Activated T-cell treated with anti-CD3 and anti-CD28 coated beads, Interleukin-2, amount 50 U/mL, for 72 hours (primary cell): ENCODE measurements at places on chromosomes 5 and 9.

- DNase-seq, result no peak
These were observed 399.4 kb downstream of the CTNND2 start for GRCh38 chr5:11504886-11505193.

GRCh38 chr9:65449423-65449822, 164.4 kb upstream of the FOXD4L5 start:
- DNase-seq, result no peak

GRCh38 chr9:109918339-109919163, 138.6 kb downstream of the PALM2AKAP2 start:
- DNase-seq, result peak; percentile 74

DNA sequence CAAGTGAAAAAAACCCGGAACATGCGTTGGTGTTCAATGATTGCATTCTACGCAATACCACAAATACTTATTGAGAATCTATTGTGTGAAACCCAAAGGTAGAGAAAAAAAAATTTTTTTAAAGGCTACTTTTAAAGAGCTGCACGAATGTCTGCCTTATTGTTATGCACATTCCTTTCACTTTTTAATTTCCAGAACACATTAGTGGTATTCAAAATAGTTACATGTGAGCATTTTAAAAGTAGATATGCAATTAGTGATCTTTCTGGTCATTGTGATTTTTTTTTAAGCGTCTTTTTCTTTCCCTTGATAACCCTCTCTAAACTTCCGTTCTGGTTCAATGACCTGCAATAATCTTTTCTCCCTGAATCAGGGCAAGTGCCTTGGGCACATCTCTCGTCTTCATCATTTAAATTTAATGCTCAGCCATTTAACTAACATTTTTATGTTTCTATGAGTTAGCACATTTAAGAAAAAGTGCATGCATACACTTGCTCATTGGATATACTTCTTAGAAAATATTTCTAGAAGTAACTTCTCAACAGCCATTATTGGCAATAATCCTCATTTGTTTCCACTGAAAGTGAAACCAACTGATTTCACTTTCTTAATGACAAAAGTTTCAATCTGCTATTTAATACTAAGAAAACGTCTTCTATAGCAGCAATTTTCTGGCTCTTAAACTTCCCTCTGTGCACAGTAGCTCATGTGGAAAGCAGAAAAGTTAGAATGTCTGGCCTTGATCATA, 80.3 kb downstream of the CDH6 start:
- DNase-seq, result no peak

DNA sequence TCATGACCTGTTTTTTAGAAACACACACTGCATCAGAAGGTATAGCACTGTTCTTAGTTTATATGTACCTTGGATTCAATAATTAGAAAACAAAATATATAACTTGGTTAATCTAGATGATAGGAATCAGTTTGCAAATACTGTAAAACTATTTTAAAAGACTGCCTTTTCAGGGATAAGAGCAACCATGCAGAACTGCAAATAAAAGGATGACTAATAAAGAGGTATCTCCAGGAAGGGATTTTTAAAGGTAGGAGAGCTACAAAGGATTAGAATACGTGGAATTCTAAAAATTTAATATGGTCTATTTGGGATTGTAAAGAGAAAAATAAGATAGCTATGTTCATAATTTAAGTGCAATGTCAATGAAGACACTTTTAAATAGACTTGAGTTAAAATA, 9.4 kb downstream of the GABRA1 start:
- no peak for DNase-seq

- DNase-seq, result peak; percentile 28
These were observed 637.7 kb downstream of the SEMA5A start for GRCh38 chr5:8908055-8908683.

DNA sequence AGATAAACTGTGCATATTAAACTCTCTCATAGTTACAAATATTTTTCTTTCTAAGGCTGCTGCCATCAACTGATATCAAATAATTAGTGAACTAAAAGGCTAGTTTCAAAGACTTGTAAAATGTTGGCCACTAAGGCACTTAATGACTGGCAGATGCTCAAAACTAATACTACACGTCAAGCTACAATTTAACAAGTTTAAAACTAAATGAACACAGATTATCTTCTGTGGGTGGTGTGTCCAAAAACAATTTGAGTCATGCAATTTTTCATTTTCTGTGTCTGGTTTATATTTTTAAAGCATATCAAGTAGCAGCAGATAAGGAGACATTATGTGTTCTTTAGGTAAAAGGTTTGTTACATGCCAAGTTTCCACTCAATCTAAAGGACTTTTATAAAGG, 665.1 kb downstream of the EFNA5 start:
- DNase-seq, result no peak

DNA sequence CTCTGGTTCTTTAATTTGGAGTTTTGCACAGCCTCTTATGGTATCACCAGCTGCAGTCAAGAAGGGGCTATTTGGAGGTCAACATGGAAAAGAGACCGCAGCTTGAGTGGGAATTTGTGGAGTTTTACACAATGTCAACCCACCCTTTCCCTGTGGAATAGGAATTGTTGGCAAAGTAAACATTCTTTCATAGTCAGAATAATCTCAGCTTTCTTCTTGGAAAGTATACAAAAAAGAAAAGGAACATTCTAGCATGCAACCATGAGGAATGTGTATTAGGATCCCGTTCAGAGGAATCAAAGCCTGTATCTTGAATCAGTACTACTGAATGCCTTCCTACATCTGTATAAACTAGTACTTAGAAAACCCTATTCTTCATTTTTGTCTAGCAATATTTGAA, 107.6 kb downstream of the LURAP1L start:
- no peak for DNase-seq

DNA sequence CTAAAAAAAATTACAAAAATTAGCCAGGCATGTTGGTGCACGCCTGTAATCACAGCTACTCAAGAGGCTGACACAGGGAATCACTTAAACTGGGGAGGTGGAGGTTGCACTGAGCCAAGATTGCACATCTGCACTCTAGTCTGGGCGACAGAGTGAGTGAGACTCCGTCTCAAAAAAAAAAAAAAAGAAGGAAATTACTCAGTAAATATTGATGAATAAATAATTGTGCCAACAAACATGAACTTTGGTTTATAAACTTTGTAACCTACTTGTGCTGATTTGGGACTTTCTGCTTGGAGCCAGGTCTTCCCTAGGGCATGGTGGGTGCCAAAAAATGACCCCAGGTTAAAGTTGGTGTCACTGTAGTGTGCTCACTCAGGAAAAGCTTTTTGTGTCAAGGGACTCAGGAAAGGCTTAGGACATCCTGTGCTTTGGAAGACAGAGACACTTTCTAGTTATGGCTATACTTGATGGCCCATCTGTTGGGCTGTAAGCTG, 19.0 kb downstream of the ABLIM3 start:
- DNase-seq, result no peak

- no peak for DNase-seq
These were observed 1.7 kb upstream of the DCP2 start for GRCh38 chr5:112974901-112975300.

GRCh38 chr9:133147412-133148198, 16.1 kb downstream of the GBGT1 start:
- DNase-seq, result peak; percentile 87

DNA sequence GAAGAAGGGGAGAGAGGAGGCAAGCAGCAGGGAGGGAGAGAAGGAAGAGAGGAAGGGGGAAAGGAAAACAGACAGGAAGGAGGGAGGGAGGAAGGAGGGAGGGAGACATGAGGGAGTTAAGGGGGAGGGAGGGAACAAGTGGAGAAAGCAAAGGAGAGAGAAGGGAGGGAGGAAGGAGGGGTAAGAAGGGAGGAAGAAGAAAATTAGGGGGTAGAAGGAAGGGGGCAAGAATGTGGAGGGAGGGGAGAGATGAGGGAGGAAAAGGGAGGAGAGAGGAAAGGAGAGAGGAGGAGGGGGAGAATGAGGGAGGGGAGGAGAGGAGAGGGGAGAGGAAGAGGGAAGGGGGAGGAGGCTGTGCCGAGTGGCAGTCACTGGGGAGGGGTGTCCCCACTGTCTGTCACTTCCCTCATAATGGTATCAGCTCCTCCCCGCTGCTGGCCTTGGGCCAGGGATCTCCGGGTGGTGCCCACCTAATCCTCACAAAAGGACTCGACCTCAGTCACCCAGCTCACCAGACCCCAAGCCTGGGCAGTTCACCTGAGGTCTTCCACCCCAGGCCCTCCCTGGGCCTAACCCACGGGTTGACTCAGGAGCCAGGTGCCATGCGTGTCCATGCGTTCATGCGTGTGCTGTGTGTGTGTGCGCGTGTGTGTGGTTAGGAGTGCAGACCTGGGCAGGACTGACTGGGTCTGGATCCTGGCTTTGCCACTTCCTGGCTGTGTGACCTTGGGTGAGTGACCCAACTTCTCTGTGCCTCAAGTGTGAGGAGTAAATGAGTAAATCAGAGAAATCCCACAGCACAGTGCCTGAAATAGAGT, 18.1 kb downstream of the C9orf50 start:
- no peak for DNase-seq

- no peak for DNase-seq
These were observed 39.7 kb downstream of the ZDHHC21 start for GRCh38 chr9:14653511-14653910.

GRCh38 chr9:129888293-129889121, 53.2 kb downstream of the USP20 start:
- peak; percentile 94 for DNase-seq

GRCh38 chr5:62030326-62030725, 275.7 kb upstream of the KIF2A start:
- no peak for DNase-seq

DNA sequence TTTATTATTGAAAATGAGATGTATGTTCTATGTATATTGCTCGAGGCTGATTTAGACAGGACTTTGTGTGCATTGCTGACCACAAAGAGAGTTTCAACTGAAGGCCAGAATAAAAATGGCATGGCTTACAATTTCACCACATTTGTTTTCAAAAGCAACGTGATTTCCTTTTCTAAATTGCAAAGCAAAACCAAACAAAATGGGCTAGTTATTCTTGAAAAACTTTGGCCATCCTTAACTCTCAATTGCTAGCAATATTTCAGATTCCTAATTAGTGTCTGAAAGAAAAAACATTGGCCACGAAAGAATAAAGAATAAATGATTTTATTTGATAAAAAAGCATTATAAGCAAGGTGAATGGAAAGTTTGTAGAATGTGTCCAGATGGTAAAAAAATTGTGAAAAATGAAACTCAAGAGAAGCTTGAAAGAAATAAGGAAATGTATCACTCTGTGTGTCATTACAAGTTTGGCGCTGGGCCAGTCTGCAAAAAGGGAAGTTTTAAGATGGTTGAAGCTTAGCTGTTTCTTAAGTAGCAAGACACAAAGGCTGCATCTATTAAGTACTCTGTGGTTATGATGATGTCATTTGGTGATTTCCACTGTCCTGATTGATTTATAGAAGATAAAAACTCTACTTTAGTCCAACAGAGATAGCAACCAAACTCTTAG, 89.2 kb upstream of the PRLR start:
- peak; percentile 85 for DNase-seq

- DNase-seq, result no peak
These were observed 276.5 kb upstream of the TYRP1 start for GRCh38 chr9:12416716-12417115.

- DNase-seq, result no peak
These were observed 21.7 kb upstream of the SPINK7 start for GRCh38 chr5:148290271-148291195.

DNA sequence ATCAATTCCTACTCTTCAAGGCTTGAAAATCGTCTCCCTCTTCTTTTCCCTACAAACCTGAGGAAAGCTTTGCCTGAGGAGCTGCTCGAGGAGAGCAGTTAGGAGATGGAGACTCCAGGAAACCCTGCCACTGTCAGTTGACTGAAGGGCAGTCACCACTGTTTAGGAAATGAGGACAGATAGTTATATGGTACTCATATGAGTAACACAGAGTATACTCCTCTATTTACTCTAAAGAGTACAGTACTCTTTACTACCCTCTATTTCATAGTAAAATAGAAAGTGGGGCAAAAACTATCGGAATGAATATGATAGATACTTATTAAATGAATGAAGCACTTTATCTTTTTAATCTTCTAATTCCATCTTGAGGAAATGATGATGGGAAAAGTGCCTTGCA, 115.8 kb downstream of the MAPKAP1 start:
- DNase-seq, result no peak

DNA sequence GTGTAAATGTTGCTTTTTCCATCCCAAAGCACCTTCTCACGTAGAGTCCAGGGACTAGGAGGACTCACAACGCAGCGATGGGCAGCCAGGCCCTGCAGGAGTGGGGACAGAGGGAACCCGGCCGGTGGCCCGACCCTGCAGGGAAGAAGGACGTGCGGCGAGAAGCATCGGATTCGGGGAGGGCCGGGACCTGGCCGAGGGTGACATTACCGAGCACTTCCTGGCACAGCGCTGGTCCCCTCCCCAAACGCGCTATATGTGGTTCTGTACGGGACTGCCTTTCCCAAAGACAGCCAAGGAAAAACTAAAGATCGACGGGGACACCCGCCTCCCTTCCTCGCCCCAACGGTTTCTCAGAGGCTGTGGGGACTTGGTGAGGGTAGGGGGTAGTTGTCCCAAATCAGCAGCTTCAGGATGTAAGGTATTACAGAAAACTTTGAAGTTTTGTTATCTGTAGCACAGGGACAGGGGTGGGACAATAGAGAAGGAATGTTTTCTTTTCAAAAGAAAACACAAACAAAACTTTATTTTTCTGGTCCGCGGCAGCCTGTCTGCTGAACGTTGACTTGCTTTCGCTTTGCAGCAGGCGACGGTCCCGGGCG, 887 bp upstream of the MAP3K1 start:
- peak; percentile 46 for DNase-seq

DNA sequence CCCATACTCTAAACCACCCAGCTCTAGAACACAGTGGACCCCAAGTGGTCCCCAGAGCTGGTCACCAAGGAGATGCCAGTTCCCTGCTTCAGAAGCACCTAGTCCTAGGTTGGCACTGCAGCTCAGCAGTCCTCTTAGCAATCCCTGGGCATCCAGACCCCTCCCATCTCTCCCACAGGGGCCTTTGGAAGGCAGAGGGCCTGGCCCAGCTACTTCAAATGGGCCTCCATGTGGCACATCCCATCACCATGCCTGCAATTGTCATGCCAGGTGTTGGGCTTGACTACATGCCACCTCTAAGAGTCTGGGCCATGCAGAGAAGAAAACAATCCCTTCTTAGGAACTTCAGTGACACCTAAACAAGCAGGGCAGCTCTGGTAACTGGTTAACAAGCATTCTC, 14.1 kb downstream of the MACROH2A1 start:
- DNase-seq, result no peak

- DNase-seq, result no peak
These were observed 183.7 kb downstream of the SAXO1 start for GRCh38 chr9:18849270-18849669.

DNA sequence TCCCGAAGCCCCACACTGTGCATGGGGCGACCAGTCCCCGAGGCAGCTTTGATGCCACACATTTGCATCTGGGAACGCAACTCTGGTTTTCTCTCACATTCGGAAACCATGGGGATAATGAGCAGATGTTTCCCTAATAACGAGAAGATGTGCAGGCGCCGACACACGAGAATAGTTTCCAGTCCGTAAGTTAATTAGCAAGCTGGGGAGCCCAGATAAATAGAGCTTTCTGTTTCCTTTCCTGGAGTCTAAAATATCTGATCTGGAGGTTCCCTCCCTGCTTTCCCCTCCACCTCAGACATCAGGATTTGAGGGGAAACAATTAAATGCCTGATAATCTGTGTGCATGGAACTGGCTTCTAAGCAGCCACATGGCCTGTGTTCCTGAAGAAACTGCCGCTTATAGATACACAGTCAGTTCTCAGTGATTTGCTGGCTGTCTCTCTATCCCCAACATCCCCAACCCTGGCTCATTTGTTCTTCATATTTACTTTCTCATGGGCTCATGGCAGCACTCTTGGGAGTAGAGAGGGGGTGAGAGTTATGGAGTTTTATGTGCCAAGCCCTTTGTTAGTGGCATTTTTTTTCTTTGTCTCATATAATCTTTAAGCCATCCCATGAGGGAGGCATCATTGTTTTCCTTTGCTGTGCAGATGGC, 62.8 kb downstream of the PDZD2 start:
- no peak for DNase-seq

GRCh38 chr9:2642068-2642467, 20.5 kb downstream of the VLDLR start:
- DNase-seq, result no peak
